NCI-H1930 (cell line): ENCODE measurements at places on chromosomes 3 and 15.

- DNase-seq = no peak
Observed at GRCh38 chr3:45608885-45609284, 14.3 kb downstream of the LIMD1 start.

- no peak for DNase-seq
Observed at GRCh38 chr3:126432361-126433104, 37.8 kb downstream of the CFAP100 start.

DNA sequence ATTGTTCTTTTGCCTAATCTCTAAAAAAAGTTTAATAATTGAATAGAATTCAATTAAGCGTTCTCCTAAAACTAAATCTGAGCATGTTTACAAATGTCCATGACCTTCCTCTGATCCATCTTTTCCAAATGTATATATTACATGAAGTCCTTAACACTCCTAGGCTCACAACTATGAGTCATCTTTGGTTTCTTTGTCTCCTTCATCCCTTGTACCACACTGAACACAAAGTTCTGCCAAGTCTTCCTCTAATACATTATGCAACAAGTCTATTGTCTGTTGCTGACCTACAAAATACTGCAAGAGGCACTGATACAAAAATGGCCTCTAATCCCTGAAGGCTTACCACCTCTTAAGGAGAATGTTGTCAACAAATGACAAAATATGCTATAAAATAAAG is 550.2 kb downstream of the PYDC2 start:
- DNase-seq = no peak

GRCh38 chr3:194851254-194851653 is 165.6 kb downstream of the FAM43A start:
- DNase-seq = no peak

- no peak for DNase-seq
Observed at GRCh38 chr3:31198890-31199289, 304.4 kb upstream of the GADL1 start.

DNA sequence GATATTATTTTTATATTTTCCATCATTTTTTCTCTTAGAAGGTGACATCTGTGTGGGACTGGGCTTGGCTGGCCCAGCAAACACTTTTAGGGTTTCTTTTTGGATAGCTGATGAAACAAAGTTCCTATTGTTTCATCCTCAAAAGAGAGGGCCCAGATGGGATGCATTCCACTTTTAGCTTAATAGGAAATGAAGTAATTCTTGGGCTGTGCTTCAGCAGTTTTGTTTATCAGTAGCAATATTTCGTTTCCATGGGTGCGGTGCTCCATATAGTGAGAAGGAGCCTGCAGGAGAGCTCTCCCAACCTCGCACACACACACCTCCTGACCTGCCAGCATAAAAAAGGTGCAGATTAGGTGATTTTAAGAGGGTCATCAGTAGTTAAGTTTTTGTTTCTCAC is 147.5 kb downstream of the AKAP13 start:
- DNase-seq = no peak

DNA sequence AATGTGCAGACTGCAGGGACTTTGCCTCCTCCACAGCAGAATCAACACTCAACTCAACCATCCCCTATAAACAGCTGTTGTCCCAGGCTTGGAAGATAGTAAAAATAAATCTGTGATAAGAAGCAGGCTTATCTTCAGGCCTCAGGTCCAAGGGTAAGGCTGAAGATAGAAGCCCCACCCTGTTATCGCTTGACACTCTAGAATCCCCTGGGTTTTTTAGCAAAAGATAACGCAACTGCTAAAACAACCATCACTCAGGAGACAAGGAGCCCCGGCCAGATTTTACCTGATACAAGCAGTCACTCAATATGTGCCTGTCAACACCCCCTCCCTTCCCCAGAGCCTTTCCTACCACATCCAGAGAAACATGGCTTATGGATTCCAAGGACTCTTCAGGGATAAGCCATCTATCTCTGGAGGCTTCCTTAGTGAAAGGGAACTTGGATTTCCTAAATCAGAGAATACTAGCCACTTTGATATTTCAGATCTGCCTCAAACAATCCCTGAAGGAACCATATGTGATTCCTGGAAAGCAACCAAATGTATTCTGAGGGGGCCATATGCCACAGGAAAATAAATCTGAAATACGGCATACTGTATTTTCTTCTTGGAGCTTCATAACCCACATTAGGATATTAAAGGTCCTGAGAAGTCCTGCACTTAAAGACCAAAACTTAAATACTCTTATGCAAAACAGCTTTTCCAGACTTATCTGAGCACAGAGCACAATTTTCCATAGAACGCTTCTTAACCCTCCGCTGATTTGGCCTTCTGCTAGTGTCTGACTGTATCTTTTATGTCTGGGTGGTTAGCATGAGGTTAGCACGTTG is 60.4 kb downstream of the LYZL4 start:
- no peak for DNase-seq

DNA sequence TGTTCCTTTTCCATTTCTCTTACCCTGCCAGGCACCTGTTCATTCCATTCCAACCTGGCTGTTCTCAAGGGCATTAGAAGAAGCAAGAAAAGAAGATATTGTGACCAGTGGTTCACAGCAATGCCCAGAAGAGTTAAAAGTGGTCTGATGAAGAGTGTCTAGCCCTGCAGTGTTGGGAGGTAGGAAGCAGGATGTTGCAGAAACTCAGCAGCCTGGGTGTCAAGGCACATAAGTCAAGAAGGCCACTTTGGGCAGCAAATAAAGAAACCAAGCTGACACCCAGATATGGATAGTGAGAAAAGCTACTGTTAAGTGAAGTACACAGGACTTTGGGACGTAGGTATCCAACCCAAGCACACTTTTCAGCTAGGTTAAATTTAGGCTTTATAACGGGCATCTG is 199.9 kb upstream of the SATB1 start:
- DNase-seq = no peak

- DNase-seq = no peak
Observed at GRCh38 chr3:147702509-147702908, 293.3 kb downstream of the ZIC1 start.

GRCh38 chr3:133931084-133931483 is 35.4 kb upstream of the RAB6B start:
- no peak for DNase-seq

GRCh38 chr3:29453284-29454001 is 172.6 kb downstream of the RBMS3 start:
- DNase-seq = no peak

DNA sequence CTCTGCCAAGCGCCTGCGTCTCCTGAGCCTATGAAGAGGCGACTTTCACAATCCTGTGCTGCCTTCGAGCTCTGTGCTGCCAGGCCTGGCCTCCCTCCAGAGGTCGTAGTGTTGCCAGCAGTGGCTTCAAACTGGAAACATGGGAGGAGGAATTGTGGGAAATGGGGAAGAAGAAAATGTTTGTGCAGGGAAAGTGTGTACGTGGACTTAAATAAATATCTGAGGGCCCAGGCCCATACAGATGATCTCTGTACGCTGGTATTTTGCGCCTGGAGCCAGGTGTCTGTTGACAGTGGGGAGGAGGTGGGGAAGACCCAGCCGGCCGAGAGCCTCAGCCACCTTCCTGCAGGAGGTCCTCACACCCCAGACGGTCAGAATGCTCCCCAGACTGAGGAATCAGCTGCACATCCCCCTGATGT is 44.6 kb downstream of the ZBTB38 start:
- DNase-seq = no peak

GRCh38 chr3:11078826-11079515 is 75.3 kb upstream of the HRH1 start:
- no peak for DNase-seq

- no peak for DNase-seq
Observed at GRCh38 chr3:77247061-77247460, 207.2 kb downstream of the ROBO2 start.

- DNase-seq = no peak
Observed at GRCh38 chr3:118802325-118803095, 232.1 kb downstream of the IGSF11 start.
